ENCODE measurements at places on chromosomes 2 and 18.

DNA sequence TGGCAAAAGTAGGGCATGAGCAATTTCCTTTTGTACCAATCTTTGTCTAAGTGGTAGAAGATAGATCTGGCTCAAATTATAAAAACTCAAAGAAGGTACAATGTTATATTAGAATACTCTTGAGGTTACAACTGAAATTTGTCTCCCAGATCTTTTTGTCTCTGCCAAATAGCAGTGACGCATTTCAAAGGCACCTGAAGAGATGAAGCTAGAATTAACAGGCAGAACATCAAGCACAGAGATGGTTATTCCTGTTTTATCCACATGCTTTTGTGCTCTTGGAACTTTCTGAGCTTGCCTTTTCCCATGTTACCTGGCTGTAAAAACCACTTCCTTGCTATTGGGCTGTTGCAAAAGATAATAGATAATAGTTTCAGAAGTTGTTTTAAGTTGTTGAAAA, 74.3 kb downstream of the GREB1L start:
- DNase-seq: no peak

- no peak for DNase-seq
These were observed 7.3 kb downstream of the FOSL2 start for GRCh38 chr2:28399956-28400355.

DNA sequence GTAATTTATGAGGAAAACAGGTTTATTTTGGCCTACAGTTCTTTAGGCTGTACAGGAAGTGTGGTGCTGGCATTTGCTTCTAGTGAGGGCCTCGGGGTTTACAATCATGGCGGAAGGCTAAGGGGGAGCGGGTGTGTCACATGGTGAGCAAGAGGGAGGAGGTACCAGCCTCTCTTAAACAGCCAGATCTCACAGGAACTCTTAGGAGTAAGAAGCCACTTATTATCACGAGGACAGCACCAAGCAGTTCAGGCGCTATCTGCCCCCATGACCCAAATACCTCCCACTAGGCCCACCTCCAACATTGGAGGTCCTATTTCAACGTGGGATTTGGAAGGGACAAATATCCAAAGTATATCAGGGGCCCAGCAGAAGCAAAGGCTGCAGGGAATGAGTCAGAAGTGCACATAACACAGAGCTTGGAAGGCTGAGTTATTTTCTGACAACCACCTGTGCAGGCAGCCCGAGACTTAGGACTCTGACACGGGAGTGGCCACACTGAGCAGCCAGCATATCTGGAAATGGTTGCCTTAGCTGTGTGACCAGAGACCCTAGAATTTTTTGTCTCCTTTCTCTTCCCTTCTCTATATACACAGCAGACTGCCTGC, 170.9 kb downstream of the PRPF40A start:
- no peak for DNase-seq

- DNase-seq: no peak
These were observed 77.6 kb upstream of the ODC1 start for GRCh38 chr2:10525573-10526265.

GRCh38 chr18:56382541-56382940, 255.9 kb downstream of the TXNL1 start:
- DNase-seq: no peak

GRCh38 chr2:15777795-15778371, 162.5 kb upstream of the MYCN start:
- DNase-seq: no peak

- DNase-seq: no peak
These were observed 4.2 kb downstream of the PXDN start for GRCh38 chr2:1739961-1740715.

DNA sequence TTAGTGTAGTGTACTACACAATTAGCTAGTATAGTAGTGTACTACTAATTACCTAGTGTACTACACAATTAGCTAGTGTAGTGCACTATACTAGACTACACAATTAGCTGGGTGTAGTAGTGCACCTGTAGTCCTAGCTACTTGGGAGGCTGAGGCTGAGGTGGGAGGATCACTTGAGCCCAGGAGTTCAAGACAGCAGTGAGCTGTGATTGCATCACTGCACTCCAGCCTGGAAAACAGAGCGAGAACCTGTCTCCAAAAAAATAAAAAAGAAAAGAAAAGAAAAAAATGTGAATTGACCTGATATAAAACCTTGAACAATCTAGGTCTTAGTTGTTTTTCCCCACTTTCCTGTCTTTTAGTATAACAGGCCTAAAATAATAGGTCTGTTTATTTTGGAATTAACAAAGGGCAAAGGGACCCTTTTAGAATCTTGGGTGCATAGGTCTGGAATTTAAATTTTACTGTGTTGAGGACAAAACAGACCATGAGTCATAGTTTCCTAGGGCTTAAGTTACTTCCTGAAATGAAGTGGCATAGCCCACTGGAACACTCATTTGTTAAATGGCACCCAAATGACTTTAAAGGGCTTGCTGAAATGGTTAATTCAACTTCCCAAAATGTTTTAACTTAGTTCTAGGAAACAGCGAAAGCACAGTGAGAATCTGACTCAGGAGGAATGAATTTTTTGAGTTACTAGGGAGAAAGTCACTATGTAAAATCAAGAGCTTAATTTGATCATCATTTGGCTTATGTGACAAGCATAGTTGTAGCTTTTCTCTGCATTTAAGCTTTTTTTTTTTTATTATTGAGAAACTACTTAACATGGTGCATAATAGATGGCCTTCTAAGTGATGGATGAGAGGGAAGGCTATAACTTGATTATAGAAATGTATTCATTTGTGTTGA, 50.7 kb upstream of the ARL5A start:
- no peak for DNase-seq
